ENCODE measurements at places on chromosomes 1 and 21.

GRCh38 chr1:24252185-24252780 lies 65.2 kb upstream of the IFNLR1 start:
- DNase-seq, result no peak

- no peak for DNase-seq
These were observed at the start of gene TGFB2 for GRCh38 chr1:218344814-218345672. Gene TGFB2, plus strand, starts transcription at chr1:218345336. Its CDS starts 1,366 bp downstream, at chr1:218346702.

DNA sequence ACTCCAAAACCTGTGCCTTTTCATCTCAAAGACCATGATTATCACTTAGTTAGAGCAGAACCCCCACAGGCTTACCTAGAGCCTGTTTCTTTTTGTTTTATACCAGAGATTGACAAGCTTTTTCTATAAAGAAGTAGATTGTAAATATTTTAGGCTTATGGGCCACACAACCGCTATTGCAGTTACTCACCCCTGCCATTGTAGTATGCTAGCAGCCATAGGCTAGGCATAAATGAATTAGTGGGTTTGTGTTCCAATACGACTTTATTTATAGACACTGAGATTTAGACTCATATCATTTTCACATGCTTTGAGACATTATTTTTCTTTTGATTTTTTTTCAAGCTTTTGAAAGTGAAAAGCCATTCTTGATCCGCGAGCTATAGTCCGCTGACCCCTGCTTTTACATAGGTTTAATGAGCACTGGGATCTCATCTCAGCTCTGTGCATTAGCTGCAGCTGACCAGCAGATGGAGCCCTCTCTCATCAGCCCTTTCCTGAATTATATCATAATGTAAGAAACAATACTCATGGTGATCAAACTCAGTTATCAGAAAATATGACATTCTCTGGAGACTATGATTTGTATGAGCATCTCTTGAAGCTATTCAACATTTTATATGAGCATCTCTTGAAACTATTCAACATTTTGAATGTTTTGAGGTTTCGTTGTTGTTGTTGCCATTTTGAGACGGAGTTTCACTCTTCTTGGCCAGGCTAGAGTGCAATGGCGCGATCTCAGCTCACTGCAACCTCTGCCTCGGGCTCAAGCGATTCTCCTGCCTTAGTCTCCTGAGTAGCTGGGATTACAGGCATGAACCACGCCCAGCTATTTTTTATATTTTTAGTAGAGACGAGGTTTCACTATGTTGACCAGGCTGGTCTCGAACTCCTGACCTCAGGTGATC lies 111.9 kb upstream of the L1TD1 start:
- DNase-seq, result peak; percentile 5

DNA sequence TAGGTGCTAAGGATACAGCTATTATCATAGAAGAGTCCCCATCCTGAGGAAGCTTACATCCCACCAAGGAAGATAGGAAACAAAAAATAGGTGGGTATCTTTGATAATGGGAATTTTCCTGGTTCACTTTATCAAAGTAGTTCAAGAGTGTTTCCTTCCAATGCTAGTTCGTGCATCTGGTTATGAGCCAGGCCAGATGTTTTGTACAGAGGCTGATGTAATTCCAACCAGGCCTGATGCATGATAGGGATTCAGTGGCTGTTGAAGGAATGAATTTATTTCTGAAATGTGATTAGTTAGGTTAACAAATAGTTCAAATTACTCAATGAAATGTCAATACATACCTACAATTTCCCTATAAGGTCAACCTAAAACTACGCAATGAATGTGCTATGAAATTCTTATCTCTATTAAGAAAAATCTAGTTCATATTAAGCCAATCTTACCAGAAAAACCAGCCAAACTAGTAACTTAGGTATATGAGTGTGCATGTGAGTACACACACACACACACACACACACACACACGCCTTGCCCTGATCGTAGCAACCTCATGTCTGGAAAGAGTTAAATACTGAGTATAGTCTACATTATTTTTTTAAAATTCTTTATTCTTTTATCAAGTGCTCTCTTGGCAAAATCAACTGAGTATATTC lies 9.5 kb upstream of the ZBTB18 start:
- DNase-seq, result no peak

GRCh38 chr21:14687268-14687625 lies 141.1 kb upstream of the SAMSN1 start:
- DNase-seq, result no peak

DNA sequence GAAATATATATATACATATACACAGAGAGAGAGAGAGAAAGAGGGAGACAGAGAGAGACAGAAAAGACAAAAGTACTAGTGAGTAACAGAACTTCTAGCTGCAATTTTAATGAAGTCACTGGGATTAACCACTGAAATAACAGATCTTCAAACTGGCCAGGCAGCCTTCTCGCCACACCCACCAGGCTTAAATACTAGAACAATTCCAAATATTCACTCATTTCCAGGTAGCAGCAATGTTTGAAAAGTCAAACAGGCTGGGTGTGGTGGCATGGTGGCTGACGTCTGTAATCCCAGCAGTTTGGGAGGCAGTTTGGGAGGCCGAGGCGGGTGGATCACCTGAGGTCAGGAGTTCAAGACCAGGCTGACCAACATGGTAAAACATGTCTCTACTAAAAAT lies 5.2 kb downstream of the PRDX1 start:
- no peak for DNase-seq

- no peak for DNase-seq
These were observed 244.2 kb upstream of the HOOK1 start for GRCh38 chr1:59570524-59570923.
